ENCODE measurements at places on chromosomes 16 and 17. TPM values are rescaled to one million over a fixed set of nuclear protein-coding genes. Genes with fewer than 3 reads are reported as not detected.

Gene CCL8
- not detected for polyA plus RNA-seq

Gene HNF1B
- polyA plus RNA-seq = not detected

Gene GTF3C1
- 30.6 TPM for polyA plus RNA-seq

Gene IRX5
- 3.6 TPM for polyA plus RNA-seq

Gene HSPB9
- polyA plus RNA-seq = 0.34 TPM

Gene SLFN13
- 3.9 TPM for polyA plus RNA-seq

Gene TRIM37
- polyA plus RNA-seq = 17.1 TPM

Gene LAT
- 2.4 TPM for polyA plus RNA-seq

Gene THRA
- polyA plus RNA-seq = 15.8 TPM

Gene ARHGDIA
- polyA plus RNA-seq = 310 TPM

Gene TNFRSF13B
- polyA plus RNA-seq = not detected

Gene SECTM1
- 1.4 TPM for polyA plus RNA-seq

Gene AIPL1
- not detected for polyA plus RNA-seq

Gene ADAM11
- 0.09 TPM for polyA plus RNA-seq

Gene CLDN6
- 0.32 TPM for polyA plus RNA-seq

Gene TBC1D3B
- polyA plus RNA-seq = 0.64 TPM

Gene KRT14
- polyA plus RNA-seq = 0.93 TPM

Gene KREMEN2
- polyA plus RNA-seq = not detected

Gene CCL16
- polyA plus RNA-seq = not detected

Gene KRTAP1-5
- polyA plus RNA-seq = 134 TPM

Gene NPTX1
- 0.39 TPM for polyA plus RNA-seq

Gene TERB1
- polyA plus RNA-seq = not detected

Gene KIF18B
- polyA plus RNA-seq = 4.6 TPM

Gene MAP3K14
- 2.7 TPM for polyA plus RNA-seq

Gene SCNN1G
- polyA plus RNA-seq = not detected

Gene ITGB4
- polyA plus RNA-seq = 1.5 TPM

Gene RBFOX1
- polyA plus RNA-seq = not detected

Gene MPP3
- 4.8 TPM for polyA plus RNA-seq

Gene ITFG1
- polyA plus RNA-seq = 113 TPM

Gene RTN4RL1
- not detected for polyA plus RNA-seq

Gene ENDOV
- 25.7 TPM for polyA plus RNA-seq

Gene C16orf86
- 3.4 TPM for polyA plus RNA-seq

Gene KRTAP9-2
- not detected for polyA plus RNA-seq

Gene FOXN1
- polyA plus RNA-seq = not detected

Gene ARMC7
- 9.8 TPM for polyA plus RNA-seq

Gene MSLN
- not detected for polyA plus RNA-seq

Gene TEKT5
- polyA plus RNA-seq = not detected

Gene MT1H
- not detected for polyA plus RNA-seq

Gene PLA2G10
- not detected for polyA plus RNA-seq

Gene CDYL2
- 1.9 TPM for polyA plus RNA-seq

Measured in GM23248 (cell line).